ENCODE measurements at places on chromosomes 1 and 21. TPM values are rescaled to one million over a fixed set of nuclear protein-coding genes. Genes with fewer than 3 reads are reported as not detected.
A peak's percentile ranks its signal among the peaks of the same experiment; 100 is the strongest.

Gene L1TD1
- total RNA-seq: under 0.01 TPM

GRCh38 chr1:96845464-96845863 lies 123.9 kb downstream of the PTBP2 start:
- peak; percentile 23 for DNase-seq

DNA sequence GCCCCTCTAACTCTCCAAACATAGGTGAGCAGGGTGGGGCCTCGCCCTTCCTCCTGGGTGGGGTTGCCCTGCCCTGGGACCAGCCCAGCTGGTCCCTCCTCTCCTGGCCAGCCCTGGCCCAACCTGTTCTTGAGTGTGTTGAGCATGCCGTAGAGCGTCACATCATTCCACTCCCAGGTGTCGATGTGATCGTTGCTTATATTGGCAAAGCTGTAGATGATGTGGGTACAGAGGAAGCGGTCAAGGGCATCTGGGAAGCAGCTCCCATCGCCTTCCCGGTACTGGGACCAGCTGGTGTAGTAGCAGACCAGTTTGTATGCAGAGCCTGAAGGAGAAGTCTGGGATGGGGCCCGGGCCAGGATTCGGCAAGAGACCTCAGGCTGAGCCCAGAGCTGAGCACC lies 1.4 kb downstream of the CHI3L1 start:
- no peak for DNase-seq

Gene EGLN1
- total RNA-seq: 142 TPM

GRCh38 chr1:55235722-55236121 lies 20.6 kb upstream of the USP24 start:
- DNase-seq: peak; percentile 82

Gene SLC1A7
- total RNA-seq: not detected

Gene PPIH
- 18.9 TPM for total RNA-seq

All from renal cortical epithelial cell (primary cell).